H7 (cell line): ENCODE measurements at places on chromosomes 7 and 10. TPM values are rescaled to one million over a fixed set of nuclear protein-coding genes. Genes with fewer than 3 reads are reported as not detected.

DNA sequence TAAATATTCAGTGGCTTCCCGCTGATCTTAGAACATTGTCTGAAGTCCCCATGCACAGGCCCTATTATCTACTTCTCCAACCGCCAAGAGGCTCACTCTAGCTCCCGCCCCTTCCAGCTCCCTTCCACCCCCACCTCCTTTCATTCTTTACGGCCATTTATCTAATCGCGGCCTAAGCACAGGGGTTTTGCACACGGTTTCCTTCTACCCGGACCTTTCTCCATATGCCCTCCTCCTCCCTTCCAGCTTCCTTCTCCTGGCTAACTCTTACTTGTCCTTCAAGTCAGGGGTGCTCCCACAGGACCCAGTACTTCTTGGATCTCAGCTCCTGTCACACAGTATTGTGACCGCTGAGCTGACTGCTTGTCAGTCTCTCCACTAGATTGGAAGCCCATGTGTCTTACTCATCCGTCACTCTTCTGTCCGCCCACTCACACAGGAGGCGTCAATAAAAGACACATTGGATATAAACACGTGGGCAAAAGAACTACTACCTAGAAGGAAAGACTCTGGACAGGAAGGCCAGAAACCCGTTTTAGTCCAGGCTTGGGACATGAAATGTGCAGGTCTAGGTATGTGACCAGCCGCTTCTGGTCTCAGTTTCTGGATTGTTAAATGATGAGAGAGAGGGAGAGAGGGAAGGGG is 20.2 kb upstream of the HPS1 start:
- DNase-seq, result no peak

DNA sequence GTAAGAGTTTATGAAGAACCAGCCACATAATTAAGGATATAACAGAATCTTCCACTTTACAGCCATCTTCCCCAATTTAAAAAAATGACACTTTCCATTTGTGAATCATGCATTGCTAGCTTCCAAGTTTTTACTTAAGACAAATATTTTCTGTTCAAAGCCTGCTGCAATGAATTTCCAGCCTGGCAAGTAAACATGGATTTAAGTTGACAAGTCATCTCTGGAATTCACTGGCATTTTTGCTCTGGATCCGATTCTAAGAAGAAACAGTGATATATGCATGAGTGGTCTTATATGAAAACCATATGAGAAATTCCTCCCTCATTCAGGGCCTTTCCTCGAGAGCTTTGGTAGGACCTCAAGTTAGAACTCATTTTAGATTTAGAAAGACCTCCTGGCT is 116.1 kb upstream of the CDCA7L start:
- no peak for DNase-seq

DNA sequence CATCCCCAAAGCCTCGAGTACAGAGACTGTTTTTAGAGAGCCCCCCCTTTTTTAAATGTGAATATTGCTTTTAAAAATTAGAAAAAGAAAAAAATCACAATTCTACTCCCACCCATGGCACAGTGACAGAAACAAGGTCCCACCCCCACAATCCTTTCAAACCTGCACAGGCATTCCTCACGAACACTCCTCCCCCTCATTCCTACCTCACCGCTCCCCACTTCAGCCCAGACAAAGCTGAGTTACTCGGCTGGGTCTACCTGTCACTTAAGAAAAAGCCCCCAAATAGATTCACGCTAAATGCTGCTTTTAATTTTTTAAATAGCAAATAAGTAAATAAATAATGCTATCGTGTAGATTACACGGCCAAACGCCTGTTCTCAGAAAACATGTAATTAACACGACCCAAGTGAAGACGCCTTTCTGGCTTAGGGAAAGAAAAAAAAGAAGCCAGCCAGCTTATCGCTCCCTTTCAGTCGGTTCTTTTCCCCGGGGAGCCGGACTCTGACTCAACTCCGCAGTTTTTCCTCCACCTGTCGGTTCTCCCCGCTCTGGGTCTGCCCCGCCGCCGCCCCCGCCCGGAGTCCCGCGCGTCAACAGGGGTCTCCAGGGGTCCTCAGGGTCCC is 739 bp downstream of the MPP7 start:
- peak; percentile 55 for DNase-seq

- DNase-seq, result no peak
Observed at GRCh38 chr7:156612930-156613329, 27.6 kb upstream of the RNF32 start.

The KCNMA1 gene
- 0.94 and 1.3 TPM in 2 replicates for total RNA-seq

DNA sequence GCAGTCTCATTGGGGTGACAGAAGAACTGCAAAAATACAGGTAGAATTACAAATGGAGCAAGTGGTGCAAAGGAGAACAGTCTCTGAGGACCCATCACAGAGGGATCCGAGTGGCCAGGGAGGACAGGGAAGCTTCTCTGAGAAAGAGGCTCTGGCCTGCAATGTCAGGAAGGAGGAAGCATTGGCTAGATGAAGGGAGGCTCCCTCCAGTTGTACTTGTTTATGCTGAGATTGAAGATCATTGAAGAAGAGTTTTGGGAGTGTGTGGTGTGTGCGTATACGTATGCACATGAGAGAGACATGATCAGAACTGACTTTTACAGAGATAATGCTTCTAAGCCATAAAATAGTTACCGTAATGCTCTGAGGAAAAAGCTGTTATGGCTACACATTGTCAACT is 274.7 kb upstream of the FZD8 start:
- no peak for DNase-seq

GRCh38 chr10:77252380-77253146 is 385.0 kb downstream of the KCNMA1 start:
- DNase-seq, result no peak

- peak; percentile 76 for DNase-seq
Observed at GRCh38 chr10:97805096-97805884, 33.5 kb upstream of the SFRP5 start.

GRCh38 chr10:7449063-7449695 is 38.3 kb upstream of the SFMBT2 start:
- DNase-seq, result no peak

DNA sequence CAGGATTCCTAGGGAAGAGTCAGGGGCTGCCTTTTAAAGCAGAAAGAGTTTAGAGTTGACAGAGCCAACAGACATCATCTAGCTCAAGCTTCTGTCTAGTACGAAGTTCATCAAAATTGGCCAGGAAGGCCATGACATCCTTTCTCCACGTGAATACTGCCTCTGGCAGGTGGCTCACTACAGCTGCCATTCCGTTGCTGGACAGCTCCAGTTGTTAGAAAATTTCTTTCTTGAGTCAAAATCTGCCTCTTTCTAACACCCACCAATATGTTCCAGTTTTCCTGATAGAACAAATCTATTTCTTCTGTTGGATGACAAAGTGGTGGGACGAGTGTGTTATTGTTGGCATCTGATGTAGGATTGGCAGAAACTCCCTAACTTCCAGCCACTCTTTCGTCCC is 154.9 kb downstream of the ADRA2A start:
- DNase-seq, result no peak

The EIF5AL1 gene
- total RNA-seq, result 0.73 and 0.74 TPM in 2 replicates

- DNase-seq, result no peak
Observed at GRCh38 chr10:114207349-114207748, 28.2 kb downstream of the TDRD1 start.

DNA sequence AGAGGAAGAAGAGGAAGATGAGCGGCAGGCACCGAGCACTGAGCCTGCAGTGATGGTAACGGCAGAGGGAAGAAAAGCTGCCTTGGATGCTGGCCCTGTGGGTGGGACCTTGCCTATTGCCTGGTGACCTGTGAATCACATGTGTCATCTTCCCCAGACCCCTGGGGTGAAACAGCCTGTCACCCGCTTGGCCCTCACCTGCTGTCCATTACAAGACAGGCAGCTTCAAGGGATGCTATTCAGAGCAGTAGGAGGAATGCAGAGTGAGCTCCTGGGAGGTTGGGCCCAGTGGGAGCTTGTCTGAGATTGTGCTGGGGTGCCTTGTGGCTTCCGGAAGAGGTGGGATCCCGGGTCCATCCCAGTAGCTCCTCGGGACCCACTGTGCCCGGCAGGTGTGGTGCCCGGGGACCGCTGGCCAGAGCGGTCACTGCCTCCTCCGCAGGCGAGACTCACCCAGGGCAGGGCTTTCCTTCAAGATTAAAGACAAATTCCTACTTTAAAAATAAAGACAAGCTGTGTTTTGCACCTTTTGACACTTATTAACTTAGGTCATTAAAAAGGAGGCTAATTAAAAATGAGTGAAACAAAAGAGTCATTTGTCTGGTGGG is 440.2 kb upstream of the MKI67 start:
- no peak for DNase-seq

DNA sequence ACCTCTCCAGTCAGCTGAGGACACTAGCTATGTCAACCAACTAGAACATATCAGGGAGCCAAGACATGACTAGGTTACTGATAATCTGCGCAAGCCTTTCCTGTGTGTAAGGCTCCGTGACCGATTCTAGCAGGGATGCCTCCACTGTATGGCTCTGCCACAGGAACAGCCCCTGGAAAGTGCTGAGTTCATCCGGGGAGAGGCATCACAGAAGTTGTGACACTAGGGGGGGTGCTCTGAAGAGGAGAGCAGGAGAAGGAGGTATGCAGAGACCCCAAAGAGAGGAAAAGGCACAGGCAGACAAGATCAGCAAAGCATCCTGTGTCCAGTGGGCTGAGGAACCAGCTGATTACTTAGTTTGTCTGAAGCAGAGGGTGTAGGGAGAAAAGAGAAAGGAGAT is 13.5 kb downstream of the UPP1 start:
- DNase-seq, result no peak

The XRCC2 gene
- 7.3 and 9.5 TPM in 2 replicates for total RNA-seq
